Heart left ventricle (tissue), 16 donors: ENCODE measurements at places on chromosomes 1 and 21. TPM values are rescaled to one million over a fixed set of nuclear protein-coding genes. Genes with fewer than 3 reads are reported as not detected.

The HES2 gene
- not detected for total RNA-seq

The OR2T11 gene
- total RNA-seq: not detected

The LRRC53 gene
- 0.09 TPM for total RNA-seq

The RGS7 gene
- not detected for total RNA-seq

GRCh38 chr1:232868793-232869491, 63.7 kb downstream of the MAP10 start:
- DNase-seq: peak; percentile 37

GRCh38 chr1:54813485-54814125, 12.5 kb upstream of the TTC22 start:
- DNase-seq: no peak

DNA sequence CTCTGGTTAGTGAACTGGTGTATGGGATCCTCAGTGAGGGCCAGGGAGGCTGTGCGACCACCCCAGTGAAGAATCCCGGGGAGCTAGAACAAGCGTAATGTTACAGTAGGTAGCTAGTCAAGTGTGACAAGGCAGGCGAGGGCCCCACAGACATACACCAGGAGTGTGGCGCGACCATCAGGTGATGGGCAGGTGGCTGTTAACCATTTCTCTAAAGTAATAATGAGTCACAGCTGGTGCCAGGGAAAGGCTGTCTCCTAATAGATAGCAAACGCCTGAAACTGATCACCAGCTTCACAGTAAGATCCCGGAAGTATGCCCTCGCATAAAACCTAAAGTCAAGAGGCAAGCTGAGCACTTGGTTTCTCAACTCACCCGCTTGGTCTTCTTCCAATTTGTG, 40.5 kb upstream of the TARBP1 start:
- no peak for DNase-seq

DNA sequence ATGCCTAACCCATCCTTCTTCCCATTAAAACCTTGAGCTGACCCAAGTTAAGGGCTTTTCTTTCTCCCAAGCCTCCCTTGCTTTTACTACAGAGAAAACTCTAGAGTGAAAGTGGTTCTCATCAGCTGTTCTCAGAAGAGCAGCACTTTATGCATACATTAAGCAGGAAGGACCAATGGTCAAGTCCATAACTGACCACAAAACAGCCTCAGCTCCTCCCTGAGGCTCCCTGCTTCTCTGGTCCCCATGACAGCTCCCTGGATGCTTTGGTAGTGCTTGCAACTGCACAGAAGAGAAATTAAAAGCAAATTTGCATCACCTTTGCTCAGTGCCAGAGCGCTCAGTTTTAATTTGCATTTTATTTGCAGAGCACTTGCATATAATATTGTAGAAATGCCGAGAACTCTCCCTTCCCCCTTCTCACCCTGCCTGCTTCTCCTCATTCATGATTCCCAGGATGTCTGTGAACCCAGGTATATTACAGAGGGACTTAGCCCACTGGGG, 56.1 kb downstream of the LMX1A start:
- no peak for DNase-seq

GRCh38 chr1:99455760-99456159, 190.2 kb upstream of the PALMD start:
- no peak for DNase-seq

DNA sequence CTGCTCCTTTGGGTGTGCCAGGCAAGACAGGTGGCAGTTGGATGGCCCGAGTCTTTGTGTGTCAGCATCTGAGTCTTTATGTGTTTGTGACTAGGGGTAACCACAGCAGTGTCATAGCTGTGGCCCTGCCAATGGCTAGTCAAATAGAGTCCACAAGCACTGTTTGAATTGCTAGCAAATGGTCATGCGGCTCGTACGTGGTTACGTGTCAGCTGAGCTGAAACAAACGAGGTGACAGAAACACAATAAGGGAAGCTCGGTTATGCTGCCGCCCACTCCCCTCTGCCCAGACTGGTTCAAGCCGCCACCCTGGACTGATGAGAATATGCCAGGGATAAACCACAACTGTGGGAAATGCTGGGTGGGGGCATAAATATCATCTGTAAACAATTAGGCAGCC, 174.3 kb upstream of the LMO4 start:
- DNase-seq: no peak

DNA sequence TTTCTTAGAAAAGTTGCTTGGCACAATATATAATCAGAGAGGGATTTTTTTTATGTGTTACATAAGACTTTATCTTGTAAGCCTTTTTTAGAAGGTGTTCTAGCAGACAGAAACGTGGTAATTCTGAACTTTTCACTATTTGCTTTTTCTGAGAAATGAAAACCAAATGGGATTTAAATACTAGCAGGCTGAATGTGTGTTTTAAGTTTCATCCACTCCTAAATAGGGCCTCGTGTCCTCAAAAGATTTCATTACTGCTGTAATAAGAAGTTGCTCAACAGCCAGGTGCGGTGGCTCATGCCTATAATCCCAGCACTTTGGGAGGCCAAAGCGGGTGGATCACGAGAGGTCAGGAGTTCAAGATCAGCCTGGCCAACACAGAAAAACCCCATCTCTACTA, 44.7 kb upstream of the FMO2 start:
- DNase-seq: peak; percentile 49
